ENCODE measurements at places on chromosomes 1 and 21.

GRCh38 chr1:184032930-184033418 lies 4.6 kb downstream of the COLGALT2 start:
- DNase-seq, result no peak

GRCh38 chr1:153141377-153141776 lies 9.3 kb downstream of the SPRR2G start:
- DNase-seq, result no peak

DNA sequence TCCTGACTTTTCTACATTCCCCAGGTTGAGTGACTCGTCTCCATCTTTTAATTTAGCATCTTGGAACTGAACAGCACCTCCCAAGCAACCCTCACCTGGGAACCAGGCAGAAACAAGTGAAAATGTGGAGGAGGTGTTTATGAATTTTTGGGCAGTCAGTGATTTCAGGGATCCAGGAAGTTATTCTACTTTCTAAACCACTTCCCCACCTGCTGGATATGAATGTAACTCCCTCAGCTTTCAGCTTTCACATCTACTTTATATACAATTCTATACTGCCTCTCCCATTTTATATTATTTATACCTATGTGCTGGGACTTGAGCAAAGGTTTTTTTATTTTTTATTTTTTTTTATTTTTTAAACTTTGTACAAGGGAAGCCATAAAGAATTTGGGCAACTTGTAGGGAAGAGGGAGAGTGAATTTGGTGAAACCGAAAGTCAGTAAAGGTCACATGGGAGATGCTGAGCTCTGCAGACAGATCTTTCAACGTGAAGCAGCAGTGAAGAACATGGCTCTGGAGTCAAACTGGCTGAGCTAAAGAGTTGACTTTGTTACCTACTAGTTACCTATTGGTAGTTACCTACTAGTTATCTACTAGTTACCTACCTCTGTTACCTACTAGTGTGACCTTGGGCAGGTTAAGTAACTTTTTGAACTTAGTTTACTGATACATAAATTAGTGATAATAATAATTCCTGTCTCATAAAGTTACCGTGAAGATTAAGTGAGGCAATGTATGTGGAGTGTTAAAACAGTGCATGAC lies 45.5 kb downstream of the DDR2 start:
- DNase-seq, result no peak

GRCh38 chr1:117810553-117810952 lies 118.9 kb downstream of the GDAP2 start:
- DNase-seq, result no peak

DNA sequence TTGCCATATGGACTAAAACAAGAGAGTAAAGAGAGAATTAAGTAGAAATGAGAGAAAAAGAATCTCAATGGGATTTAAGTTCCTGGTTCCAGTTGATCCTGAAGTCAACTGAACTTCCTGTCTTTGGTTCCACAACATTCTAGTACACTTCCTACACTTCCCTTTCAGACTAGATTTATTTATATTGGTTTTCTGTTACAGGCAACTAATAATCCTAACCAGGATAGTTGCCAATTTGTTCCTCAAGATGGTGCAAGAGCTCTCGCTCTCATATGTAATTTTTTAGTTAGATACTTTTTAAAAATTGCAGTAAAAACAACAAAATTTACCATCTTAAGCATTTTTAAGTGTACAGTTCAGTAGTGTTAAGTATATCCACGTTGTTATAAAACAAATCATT lies 28.8 kb upstream of the TRIM45 start:
- DNase-seq, result no peak

GRCh38 chr1:24928689-24929397 lies 1.2 kb downstream of the RUNX3 start:
- peak; percentile 42 for DNase-seq

GRCh38 chr1:206705191-206705590 lies 20.5 kb downstream of the MAPKAPK2 start:
- DNase-seq, result no peak

GRCh38 chr1:28196330-28196729 lies 19.8 kb upstream of the PTAFR start:
- DNase-seq, result no peak

- DNase-seq, result peak; percentile 75
Observed at GRCh38 chr1:183234660-183235476, 48.8 kb downstream of the LAMC2 start.

- no peak for DNase-seq
Observed at GRCh38 chr1:248793592-248793991, 32.1 kb downstream of the SH3BP5L start.

DNA sequence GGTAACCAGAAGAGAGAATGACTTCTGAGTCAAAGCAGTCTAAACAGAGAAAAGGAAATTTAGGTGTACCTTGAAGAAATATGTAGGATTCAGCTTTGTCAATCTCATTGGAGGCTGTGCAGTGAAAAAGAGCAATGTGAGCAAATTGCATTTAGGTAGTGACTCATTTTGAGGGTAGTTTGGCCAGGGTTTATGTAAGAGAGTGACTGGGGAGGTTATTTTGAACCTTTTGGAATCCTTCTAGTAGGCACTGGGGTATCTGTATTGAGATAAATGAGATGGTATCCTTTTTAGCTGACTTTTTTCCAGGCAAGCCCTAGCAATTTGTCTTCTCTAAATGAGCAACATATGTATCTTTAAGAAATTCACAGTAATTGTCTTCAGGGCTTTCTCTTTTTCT lies 95.9 kb downstream of the DISP1 start:
- DNase-seq, result no peak

DNA sequence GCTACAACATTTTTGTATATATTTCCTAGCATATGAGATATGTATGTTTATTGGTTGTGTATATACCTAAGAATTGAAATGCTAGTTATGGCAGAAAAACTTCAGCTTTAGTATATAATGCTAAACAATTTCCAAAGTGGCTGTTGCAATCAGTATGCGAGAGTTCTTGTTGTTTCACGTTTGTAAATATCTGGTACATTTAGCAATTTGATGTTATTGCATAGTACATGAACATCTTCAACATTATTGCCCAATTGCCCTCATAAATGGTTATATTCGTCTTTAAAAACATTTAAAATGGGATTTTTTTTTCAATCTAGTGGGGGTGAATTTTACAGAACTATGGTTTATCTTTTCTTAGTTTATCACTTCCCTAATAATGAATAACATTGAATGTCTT lies 86.2 kb upstream of the HP1BP3 start:
- no peak for DNase-seq
